ENCODE measurements at places on chromosomes 1 and 21.

GRCh38 chr1:93528412-93528811 is 80.5 kb downstream of the FNBP1L start:
- peak; percentile 17 for DNase-seq

- no peak for DNase-seq
These were observed 5.8 kb upstream of the C1orf159 start for GRCh38 chr1:1121611-1122077.

DNA sequence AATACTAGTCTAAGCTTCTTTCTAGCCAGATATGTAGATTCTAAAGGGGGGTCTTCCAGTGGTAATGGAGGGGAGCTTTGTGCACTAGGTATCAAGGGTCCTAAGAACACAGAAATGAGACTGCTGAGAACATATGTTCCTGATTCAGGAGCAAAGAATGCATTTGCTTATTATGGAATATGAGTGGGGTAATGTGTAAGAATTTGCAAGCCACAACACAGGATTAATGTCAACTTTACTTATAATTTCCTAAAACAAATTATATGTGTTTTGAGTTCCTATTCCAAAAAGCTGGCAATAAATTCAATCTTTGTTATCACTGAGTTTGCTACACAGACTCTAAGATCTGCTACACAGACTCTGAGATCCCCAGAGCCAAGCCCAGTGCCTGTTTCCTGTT is 357.0 kb upstream of the PTBP2 start:
- no peak for DNase-seq

DNA sequence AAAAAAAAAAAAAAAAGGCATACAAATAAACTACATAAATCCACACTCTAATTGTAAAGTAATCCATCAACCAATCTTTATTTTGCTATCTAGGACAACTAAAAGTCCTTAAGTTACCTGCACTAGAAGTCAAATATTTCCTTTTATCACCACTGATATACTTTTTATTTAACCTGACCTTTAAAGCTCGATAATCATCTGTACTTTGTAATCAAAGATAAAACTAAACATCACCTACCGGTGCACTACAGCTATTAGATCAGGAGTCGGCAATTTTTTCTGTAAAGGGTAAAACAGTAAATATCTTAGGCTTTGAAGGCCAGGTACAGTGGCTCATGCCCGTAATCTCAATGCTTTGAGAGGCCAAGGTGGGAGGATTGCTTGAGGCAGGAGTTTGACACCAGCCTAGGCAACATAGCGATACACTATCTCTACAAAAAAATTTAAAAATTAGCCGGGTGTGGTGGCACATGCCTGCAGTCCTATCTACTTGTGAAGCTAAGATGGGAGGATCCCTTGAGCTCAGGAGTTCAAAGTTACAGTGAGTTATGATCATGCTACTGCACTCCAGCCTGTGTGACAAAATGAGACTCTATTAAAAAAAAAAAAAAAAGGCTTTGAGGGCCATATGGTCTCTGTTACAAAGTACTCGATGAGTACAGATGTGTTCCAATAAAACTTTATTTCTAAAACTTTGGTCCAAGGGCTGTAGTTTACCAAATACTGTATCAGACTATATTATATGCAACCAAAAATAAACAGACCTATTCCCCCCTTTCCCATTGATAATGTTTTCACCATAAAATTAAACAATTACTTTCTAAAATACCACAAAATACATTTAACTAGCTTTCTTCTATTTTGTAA is 47.1 kb downstream of the TESK2 start:
- DNase-seq: peak; percentile 80

- DNase-seq: no peak
These were observed 22.7 kb upstream of the ACTL8 start for GRCh38 chr1:17732475-17732874.
